ENCODE measurements at places on chromosomes 12 and 14.
A peak's percentile ranks its signal among the peaks of the same experiment; 100 is the strongest.

- peak; percentile 73 for DNase-seq
These were observed 50.0 kb downstream of the KDM2B start for GRCh38 chr12:121530600-121531355.

DNA sequence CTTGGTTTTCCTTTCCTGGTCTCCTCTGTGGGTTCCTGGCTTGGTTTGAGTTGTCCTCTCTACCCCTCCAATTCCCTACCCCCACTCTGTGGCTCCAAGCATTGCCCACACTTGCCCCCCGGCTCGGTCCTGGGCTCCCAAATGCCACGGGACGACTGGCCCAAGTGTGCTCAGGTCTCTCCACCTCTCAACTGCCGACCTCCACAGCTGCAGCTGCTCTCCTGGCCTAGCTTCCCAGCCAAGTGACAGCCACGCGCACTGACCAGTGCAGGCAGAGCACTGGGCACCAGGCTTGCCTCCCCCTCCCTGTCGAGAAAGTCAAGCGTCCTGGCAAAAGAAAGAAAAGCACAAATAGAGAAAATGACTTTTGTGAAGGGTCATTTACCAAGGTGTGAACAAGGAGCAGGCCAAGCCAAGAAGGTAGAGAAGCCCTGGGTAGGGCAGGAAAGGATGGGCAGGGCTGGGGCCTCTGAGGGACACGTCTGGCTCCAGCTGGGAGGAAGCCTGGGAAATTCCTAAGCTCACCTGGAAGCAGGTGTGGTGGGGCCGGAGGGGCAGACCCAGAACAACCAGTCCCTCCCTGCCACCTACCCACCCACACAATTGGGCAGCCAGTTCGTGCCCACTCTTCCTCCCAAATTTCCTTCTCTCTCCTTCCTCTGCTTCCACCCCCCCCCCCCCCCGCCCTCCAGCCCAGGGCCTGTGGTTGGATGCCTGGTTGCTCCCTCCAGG lies 1.8 kb upstream of the CEP170B start:
- no peak for DNase-seq

GRCh38 chr12:132281038-132281437 lies 48.4 kb downstream of the GALNT9 start:
- no peak for DNase-seq

GRCh38 chr14:103483600-103483999 lies 39.0 kb downstream of the CKB start:
- peak; percentile 85 for DNase-seq

GRCh38 chr12:84891106-84891838 lies 21.3 kb downstream of the SLC6A15 start:
- DNase-seq, result no peak

DNA sequence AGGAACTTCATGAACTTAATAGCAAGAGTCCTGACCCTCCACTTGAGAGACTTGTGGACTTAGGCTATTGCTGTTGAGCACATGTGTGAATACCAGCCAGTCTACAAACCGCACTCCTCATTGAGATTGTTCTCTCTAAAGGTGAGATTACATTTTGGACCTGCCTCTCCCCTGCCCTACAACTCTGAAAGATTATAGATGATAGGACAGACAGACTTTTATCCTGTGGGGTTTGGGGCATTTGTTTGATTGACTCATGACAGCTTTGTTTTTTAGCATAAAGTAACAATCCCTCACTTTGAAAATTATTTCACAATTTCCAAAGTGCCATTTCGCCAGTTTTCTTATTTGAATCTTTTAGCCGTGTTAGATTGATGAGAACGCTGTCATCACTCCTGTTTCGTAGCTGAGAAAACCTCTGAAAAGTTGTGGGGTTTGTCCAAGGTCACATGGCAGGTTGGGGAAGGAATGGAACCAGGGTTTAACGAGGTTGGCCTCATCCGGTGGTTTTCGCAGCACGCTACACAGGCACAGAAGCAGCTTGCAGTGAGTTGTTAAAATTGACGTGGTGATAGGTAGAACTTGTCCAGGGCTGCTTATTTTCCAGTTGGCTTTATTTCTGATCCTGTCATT lies 836 bp downstream of the EVL start:
- no peak for DNase-seq

DNA sequence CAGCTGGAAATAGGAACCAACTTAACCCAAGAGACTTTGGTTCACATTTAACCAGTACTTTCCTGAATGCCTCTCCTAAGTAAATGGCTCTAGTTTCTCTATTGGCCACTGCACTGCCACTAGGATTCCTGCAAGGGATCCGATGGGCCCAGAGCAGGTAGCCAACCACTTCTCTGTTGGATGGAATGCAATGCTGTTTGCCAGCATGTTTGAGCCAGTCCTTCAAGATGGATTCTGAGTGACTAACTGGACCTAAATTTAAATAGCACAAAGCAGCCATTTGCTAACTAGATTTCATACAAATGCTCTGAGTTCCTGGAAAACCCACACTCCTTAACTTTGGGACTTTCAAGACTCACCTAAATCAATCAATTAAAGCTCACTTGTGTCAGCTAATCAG lies 9.5 kb upstream of the CLEC2D start:
- no peak for DNase-seq

DNA sequence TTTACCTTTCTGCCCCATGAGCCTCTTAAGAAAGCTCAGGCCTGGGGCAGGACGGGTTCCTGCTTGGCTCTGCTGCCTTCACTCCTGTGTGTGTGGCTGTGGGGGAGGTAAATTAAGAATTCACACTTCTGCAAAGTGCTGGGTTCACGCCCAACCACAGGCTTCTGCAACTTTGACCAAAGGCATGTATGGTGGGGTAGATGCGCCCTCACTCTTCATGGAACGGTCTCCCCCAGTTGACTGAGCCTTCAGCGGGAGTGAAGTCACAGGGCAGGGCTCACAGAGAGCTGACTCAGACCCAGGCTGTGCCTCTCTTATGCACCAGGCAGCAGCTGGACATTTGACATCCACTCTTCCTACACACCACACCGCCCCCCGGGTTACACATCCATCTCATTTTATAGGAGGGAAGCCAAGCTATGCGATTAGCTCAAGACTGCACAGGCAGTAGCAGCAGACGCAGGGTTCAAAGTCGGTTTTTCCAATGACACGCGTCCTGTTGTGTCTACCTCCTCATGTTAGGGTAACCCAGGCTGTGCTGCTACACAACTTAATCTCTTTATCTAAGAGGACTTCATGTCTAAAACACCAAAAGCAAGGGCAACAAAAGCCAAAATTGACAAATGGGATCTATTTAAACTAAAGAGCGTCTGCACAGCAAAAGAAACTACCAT lies 15.4 kb upstream of the BCL11B start:
- no peak for DNase-seq

DNA sequence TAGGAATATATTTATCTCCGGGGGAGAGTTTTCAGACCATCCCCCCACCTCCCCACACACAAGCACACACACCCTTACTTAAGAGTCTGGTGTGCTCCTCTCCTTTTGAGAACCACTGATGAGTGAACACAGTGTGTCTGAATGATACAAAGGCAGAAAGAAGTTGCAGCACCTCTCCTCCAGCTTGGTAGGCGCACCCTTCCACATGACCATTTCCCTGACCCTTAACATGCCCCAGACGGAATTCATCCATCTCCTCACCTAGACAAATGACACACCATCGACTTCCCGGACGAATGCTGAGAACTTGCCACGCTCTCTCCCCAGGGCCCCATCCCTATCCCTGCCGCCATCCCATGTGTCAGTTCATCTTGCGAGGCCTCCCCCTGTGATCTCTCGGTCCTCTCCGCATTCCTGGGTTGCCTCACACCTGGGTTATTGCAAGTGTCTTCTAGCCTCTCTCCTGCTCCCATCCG lies 3.9 kb downstream of the TNFRSF1A start:
- DNase-seq, result peak; percentile 49

DNA sequence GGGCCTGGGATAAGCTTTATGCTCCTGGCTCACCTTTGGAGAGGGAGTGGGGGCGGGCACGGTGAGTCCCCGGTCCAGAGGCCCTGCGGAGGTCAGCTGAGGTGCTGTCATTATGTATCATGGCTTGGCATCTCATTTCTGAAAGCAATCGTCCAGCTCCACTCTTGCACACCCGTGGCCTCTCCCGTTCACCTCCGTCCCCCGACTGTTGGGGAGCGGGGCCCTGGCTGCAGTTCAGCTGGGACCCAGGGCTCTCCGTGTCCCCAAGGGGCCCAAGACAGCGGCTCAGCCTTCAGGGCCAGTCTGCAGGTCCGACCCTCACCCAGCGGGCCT lies 10.6 kb downstream of the BMP4 start:
- DNase-seq, result no peak

GRCh38 chr12:61781021-61781581 lies 479.1 kb upstream of the USP15 start:
- DNase-seq, result peak; percentile 9

- DNase-seq, result no peak
These were observed 76.1 kb upstream of the DYRK2 start for GRCh38 chr12:67572492-67572891.

GRCh38 chr12:69240631-69240995 lies 1.2 kb downstream of the CPSF6 start:
- no peak for DNase-seq

DNA sequence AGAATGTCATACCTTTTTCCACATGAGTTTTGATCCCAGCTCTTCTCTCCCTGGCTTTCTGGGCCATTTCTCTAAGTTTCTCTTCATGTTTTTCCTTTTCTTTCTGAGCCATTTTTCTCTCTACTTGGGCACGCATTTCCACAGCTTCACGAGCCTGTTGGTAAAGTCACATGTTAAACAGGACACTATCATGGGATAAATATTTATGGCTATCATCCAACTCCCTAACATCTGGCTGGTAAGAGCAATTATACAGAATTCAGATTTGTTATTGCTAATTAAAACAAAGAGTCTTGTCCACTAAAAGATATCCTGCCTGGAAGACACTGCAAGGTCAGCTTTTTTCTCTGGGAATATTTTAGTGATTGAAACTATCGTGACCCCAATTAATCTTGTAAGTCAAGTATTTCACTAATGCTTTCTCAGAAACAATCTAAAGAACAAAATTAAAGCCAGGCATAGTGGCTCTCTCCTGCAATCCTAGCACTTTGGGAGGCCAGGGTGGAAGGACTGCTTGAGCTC lies 23.1 kb downstream of the SLIRP start:
- peak; percentile 1 for DNase-seq

DNA sequence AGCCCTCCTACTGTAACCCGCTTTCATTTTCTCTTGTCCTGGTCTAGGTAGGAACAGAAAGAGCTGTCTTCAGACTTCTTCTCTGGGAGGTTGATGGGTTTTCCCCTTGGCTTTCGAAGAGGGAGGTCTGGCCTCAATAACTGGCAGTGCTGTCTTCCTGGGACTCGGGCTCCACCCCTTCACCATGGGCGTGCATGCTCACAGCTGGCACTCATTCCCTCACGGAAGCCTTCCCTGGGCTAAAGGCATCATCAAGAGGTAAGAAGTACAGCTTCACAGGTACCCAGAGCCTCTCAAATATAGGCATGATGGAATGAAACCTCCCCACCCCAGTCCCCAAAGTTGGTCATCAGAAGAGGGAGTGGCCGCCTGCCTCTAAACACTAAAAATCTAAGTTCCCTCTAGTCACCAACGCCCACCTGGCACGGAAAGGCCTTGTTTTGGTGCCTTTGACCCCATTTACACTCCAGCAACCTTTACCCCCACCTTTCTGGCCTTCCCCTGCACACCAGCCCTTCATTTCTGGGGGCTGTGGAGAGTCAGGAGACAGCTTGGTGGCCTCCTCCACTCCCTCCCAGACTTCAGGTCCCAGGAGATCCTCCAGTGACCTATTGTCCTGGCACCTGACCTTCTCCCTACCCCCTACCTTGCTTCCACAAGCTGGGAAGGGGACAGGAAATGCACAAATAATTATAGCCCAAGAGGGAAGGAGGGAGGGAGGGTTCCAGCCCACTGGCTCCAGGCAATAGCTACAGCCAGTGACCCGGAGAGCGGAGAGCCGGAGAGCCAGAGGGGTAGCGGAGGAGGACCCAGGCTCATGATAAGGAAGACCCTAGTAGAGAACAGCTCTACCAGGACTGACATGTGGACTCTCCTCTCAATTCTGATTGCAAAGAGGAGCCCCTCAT lies 2.8 kb downstream of the RAPGEF3 start:
- DNase-seq, result no peak

GRCh38 chr12:128019996-128020544 lies 246.9 kb upstream of the TMEM132C start:
- DNase-seq, result no peak

GRCh38 chr14:31243860-31244259 lies 36.3 kb upstream of the HECTD1 start:
- no peak for DNase-seq

GRCh38 chr14:54339771-54340170 lies 57.0 kb upstream of the CDKN3 start:
- no peak for DNase-seq

DNA sequence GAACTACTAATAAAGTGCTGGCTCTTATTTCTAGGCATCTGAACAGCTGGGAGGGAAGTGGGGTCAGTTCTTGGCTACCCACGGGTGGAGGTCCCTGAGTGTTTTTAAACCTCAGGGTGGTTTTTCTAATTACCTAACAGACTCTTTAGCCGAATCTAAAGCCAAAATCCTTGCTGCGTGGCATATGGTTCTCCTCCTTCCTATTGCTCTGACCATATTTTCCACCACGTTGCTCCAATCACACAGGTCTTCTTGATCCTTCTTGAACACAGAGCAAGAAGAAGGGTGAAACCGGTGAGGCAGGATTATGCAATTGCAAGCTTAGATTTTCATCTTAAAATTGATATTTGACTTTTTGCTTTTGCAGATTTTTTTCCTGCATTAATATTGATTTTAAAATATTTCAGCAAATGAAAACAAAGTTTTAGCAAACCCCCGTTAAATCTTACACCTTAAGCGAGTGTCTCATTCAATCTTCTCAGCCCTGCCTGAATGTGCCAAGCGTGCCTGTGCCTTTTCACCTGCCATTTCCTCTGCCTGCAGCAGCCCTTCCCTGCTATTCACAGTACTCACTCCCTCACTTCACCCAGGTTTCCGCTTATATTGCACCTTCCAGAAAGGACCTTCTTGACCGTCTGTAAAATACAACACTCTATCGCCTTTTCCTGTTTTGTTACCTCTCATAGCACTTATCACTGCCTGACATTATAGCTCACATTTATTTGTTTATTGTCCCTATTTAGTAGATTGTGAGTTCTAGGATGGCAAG lies 506.0 kb downstream of the DIO2 start:
- no peak for DNase-seq

DNA sequence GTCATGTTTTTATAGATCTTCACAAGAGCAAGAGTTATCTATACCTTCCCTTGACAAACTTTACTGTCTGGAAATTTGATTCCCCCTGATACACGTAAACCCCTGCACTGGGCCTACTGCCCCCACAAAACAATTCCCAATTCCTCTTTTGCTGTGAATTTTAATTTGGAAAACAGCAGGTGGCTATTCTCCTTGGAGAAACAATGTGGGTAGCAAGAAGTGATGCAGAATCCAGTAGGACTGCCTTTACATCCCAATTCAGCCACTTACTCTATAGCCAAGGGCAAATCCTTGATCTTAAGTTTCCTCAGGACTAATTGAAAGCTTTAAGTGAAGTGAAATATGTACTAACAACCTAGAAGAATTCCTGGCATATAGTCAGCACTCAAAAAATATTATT lies 129.3 kb downstream of the ACSS3 start:
- no peak for DNase-seq

DNA sequence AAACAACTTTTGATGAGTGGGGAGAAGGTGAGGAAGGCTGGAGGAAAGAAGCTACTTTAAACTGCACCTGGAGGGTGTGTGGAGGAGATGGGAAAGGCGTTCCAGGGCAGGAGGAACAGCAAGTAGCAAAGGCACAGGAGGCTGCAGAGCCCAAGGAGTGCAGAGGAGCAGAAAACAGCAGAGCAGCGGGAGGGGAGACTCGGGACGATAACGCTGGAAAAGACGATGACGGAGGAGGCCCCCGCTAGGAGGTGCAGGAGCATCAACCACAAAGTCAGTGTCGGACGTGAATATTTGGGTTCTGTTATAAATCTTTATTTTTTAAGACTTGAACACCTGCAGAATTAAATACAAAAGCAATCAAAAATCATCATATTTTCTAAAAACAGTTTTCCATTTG lies 44.9 kb downstream of the LGMN start:
- no peak for DNase-seq
